ENCODE measurements at places on chromosomes 13 and 19. TPM values are rescaled to one million over a fixed set of nuclear protein-coding genes. Genes with fewer than 3 reads are reported as not detected.

DNA sequence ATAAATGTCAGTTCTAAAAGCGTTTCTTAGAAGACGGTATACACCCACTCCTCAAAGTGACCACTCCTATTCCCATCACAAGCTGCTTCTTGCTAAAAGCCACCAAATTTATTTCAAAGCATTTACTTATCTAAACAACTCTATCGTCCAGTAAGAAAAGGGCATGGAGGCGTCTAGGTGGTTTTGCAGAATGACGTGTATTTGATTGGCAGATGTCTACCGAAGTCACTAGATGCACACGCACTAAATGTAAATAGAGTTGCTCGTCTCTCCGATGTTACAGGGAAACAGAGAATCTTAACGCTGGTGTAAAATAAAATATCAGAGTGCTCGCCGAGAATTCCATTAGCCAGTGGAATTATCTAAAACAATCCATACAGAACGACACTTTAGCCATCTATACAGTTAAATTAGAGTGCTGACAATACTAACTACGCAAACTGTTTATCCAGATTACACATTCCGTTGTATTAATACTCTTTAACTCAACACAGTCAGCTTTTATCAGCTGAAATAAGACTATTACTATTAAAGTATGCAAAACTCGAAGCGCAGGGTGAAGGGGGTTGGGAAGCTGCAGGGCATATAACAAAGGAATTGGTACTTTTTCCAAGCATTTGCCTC lies 1.9 kb downstream of the KLF12 start:
- DNase-seq: no peak

DNA sequence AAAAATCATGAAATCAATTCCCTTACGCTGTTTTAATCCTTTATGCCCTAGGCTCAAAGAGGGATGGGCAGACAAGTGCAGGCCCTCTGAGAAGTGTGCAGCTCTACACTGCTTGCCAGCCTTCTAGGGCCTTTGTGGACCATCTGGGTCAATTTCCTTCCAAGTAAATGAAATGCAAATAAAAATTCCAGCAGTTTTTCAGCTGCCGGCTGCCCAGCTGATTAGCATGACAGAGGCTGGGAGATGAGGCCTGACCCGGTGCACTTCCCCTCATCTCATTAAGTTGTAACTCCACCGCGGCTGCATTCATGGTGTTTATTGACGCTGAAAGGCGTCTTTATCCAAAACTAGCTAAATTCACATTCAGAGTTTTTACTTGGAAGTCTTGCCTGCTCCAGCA lies 47.5 kb upstream of the GSX1 start:
- no peak for DNase-seq

GRCh38 chr13:55199134-55199533 lies 1941.6 kb upstream of the PRR20A start:
- no peak for DNase-seq

DNA sequence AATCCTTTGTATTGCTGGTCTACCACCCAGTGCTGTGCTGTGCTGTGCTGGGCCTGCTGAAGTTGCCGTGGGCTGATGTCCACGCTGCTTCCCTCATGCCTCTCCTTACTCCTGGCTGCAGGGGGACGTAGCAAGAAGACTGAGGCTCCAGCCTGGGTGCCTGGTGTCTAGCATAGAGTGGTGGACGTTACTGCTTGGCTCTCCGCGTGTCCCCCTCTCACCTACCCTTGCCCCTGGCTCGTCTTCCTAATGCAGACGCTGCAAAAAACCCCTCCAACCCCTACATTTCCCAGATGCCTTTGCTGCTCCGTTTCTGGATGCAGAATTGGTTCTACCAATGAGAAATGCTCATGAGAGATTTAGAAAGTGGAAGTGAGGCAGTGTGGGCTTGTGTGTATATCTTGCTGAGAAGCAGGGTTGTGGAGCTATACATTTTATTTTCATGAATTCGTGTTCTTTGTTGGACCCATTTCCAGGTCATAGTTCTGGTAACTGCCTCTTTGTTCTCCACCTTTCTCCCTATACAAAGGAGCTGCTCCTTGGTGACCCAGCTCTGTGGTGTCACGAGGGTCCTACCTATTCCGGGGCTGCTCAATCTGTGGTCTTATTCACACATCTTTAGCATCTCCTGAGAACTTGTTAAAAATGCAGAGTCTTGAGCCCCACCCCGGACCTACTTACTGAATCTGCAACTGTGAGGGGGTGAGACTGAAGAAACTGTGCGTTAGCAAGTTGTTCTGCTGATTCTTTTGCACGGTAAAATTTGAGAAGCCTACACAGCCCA lies 7.9 kb upstream of the DENND1C start:
- no peak for DNase-seq

DNA sequence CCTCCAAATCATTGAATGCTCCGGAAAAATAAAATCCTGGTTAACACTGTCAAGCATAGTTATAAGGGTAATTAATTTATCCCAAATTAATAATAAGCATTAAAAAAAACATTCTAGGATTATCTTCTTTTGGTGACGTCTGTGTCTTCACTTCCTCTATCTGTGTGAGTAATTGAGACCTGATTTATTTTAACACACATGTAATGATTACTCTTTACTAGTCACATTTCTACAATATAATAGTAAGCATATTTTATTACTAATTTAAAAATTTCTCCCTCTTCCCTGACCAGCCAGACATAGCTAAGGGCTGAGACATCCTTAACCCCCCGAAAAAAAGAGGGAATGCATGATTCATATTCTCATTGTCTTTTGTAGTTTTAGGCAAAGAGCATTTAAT lies 2.3 kb downstream of the FNDC3A start:
- DNase-seq: no peak

ATP1A3 gene
- not detected for total RNA-seq
